Ecto neural progenitor cell (in vitro differentiated cells): ENCODE measurements at places on chromosomes 3 and 15.

GRCh38 chr3:10272977-10273376, 19.8 kb downstream of the GHRL start:
- no peak for DNase-seq

GRCh38 chr3:156290924-156291271, 170.5 kb downstream of the KCNAB1 start:
- DNase-seq, result no peak

DNA sequence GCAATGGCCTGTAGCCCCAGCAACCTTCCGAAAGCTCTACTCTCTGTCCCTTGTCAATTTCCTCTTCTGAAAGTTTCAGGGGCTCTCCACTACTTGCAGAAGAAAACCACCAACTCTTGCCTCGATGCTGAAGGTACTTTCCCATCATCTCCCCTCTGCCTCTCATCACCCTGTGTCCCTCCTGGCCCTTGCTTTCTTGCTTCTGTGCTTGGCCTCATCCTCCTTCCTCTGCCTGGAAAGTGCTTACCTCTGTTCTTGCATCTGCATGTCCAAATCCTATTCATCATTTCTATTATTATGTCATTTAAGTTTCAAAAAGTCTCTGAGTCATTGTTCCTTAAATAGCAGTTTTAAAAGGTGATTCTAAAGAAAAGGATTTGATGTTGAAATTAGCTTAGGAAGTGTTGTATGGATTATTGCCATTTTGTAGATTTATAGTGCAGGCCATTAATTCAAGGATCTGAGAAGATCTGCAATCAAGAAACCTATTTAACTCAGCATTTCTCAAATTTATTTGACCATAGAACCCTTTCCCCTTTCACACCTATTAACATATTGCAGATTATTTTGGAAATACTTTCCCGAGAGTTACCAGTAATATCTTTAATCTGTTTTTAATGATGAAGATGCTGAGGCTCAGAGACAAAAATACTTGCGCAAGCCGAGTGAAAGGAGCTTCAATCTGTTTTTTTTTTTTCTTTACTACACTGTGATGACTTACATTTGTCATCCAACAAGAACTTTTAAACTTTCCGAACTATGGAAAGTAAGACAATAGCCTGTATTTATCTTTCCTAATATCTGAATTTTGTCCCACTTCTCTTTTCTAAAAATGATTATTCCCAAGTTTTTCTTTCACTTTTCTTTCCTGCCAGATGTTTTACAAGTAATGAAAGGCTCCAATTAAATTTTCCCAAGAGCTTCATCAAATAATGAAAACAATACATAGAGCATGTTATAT, 22.3 kb upstream of the CFAP161 start:
- DNase-seq, result no peak

- DNase-seq, result no peak
Measured at GRCh38 chr3:134883697-134884385, 88.8 kb downstream of the EPHB1 start.

- no peak for DNase-seq
Measured at GRCh38 chr3:172098698-172099494, 59.5 kb downstream of the FNDC3B start.

GRCh38 chr15:58497046-58497785, 65.4 kb downstream of the LIPC start:
- DNase-seq, result no peak

GRCh38 chr15:48634893-48635292, 10.6 kb downstream of the FBN1 start:
- DNase-seq, result no peak

- DNase-seq, result no peak
Measured at GRCh38 chr3:172704001-172704400, 6.9 kb downstream of the NCEH1 start.

GRCh38 chr15:59399465-59400102, 26.9 kb upstream of the MYO1E start:
- no peak for DNase-seq

DNA sequence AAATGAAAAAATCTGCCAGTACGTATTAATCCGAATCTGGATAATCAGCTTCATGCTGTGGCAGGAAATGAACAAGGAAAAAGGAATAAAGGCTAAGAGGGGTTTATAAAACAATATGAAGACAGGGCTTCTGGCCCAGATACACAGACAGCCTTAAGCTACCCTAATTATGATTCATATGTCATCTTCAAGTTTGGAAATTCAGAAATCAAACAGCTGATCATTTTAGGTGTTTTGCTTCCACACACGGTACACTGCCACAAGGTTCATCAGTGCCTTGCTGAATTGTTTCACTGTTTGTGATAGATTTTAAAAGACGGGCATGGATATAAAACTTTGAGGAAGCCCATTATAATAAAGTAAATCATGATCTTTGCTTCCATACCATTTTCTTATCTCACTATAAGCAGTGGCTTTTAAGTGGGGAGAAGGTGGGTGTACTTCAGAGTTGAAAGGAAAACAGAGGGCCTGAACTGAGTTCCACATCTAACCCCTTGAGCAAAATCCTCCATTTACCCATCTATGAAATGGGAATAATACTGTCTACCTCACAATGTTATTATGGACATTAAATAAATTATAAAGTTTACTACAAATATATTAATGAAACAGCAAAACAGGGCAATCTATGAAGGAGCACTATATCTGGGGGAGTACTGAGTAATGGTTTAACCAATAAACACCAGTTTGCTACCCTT, 15.7 kb downstream of the GTPBP8 start:
- no peak for DNase-seq

- DNase-seq, result no peak
Measured at GRCh38 chr3:189756582-189757078, 125.4 kb downstream of the TP63 start.

DNA sequence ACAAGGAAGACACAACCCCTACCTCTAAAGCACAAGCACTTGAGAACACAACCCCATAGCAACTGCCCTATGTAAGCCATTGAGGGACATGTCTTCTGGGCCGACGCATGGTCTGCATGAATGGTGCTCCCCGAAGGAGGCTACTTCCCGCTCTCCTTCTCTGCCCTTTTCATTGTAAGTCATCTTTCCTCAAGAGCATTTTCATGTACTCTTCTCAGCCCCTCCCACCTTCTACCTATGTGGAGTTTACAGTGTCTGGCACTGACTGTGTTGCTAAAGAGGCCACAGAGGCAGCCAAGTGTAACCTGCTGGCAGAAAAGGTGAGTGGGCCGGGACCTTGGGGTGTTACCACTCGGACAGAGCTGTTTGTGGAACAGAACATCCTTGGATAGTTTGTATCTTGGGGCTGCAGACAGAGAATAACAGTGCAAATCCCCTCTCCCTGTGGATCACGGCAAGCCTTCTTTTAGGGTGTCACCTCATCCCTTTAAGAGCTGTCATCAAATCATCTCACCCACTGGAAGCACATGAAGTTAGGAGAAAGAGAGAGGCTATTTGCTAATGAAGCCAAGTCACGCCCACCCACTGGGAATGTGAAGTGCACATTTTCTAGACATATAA, 5.6 kb downstream of the AHSG start:
- DNase-seq, result no peak

DNA sequence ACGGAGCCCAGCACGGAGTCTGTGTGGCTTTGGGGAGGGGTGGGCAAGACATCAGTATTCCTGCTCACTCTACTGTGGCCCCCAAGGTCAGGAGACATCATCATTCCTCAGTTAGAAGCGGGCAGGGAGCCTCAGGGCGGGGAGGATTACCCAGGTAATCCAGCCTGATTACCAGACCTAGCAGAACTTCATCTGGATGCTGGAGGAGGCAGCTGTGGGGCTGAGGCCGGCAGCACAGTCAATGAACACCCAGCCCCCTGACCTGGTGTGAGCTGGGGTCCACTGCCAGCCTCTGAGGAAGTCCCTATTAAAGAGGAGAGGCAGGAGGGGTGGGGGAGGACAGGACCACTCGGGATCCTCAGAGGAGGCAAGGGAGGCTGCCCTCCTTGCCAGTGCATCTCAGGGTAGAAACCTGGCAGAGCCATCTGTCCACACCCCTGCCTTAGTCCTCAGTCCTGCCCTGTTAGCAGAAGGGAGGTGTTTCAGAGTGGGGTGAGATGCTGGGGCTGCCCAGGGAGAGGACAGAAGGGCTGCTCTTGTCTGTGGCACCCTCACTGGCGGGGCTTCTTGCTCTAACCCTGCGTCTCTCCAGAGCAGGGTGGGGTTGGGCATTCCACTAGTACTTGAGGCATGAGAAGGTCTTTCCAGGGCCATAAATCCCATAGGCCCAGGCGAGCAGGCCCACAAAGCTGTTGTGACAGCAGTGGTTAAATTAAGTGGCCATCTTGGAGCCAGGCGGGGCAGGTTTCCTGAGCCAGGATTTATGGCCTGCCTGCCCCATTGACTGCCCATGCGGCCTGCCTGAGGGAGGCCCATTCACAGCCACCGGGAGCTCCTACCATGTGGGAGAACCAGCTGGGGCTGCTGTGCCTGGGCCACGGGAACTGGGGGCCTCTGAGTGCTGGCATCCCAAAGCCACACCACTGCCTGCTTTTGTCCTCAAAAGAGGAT, 82.1 kb downstream of the LINGO1 start:
- no peak for DNase-seq

DNA sequence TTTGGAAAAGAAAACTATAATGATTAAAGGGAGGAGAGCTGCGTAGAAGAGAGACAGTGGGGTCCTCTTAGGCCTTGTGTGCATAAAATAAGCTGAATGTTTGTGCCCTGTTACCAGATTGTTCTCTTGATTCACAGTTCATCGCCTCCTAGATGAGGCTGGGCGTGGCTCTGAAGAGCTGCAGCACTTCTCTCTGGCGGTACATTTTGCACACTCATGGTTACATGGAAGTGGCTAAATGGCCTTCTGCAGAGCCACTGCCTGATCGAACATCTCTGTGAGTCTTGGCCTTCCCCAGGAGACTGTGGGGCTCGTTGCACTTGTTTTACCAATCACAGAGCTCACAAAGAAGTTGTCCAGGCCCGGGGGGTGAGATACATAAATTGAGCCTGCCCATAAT, 208.8 kb downstream of the GABRG3 start:
- no peak for DNase-seq

- DNase-seq, result no peak
Measured at GRCh38 chr15:68999091-68999490, 15.4 kb upstream of the NOX5 start.

DNA sequence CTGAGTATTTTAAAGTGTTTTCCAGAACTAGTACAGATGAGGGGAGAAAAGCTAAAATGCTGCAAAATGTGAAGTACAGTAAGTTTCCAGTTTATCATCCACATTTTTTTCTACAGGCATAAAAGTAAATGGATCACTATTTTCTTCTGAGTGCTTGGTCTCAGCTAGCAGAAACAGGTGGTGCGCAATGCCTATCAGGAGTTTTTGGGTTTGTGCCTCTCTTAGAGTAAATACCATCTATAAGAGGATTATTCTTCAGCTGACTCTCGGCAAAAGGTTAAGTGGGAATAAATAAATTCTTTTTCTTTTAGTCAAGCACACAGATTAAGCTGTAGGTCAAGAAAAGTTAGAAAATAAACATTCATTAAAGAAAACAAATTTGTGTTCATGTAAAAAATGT, 1027.7 kb downstream of the PLOD2 start:
- DNase-seq, result no peak

DNA sequence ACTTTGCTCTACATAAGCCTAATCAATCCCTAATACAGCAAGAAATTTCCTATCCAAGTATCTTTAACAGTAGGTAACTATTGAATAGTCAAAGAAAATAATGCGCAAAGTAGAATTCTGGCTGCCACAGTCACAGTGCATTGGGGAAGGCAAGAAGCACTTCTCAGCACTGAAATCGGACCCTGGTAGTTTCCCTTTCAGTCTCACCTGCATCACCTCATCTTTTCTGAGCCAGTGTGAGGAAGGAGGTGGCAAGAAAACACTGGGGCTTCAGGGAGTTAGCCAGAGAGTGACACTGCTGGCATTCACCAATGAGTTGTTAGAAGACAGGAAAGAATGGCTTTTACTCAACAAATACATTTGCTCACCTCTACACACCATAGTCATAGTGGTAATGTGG, 8.3 kb downstream of the TRIM42 start:
- no peak for DNase-seq

GRCh38 chr3:155412904-155413303, 119.4 kb upstream of the STRIT1 start:
- DNase-seq, result no peak

- no peak for DNase-seq
Measured at GRCh38 chr15:67021455-67021854, 43.9 kb upstream of the SMAD3 start.

DNA sequence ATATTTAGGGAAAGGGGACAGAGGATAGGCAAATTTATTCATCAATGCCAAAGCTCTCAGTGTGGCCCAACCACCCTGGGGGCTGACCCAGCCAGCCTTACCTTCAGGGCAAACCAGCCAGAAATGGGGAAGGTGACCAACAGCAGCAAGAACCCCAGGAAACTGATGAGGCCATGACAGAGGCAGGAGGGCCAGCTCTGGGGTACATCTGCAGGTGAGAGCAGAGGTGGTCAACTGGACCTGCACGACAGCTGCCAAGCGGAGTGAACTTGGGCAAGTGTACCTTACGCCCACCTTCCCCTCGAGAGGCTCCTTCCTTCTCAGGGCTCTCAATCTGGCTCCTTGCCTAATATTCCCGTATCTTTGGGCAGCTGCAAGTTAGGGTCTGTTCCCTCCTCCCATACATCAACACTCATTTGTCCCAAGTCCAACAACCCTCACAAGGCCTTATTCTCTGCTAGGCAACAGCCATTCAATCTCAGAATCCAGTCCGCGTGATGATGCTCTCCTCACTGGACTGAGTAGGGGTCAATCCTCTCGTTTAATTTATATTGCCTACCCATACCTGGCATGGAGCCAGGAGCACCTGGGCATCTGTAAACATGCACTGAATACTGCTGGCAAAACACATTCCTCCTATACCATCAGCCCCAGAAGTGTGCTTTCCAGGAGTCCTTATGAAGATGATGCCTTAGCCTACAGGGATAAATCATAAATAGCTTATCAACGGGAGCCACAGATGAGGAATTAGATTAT, 1.7 kb downstream of the STOML1 start:
- DNase-seq, result no peak

- DNase-seq, result no peak
Measured at GRCh38 chr3:113377158-113377557, 64.1 kb downstream of the CFAP44 start.

DNA sequence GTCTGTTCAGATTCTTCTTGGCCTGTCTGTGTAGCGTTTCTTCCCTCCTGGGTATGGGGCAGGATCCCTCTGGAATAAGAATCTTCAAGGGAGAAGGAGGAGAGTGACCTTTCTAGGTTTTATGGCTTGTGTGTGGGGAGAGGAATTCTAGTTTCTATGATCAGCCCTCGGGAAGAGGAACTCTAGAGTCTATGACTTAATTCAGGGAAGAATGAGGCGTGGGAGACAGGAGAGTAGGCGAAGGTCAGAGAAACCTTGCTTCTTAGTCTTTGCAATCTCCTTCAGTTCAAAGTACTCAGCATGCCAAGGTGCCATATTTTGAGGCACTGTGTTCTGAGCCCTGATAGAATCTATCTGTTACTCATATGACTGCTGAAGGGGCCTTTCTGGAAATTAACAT, 99.2 kb upstream of the C3orf80 start:
- DNase-seq, result no peak

- no peak for DNase-seq
Measured at GRCh38 chr15:88029696-88030095, 226.8 kb downstream of the NTRK3 start.

DNA sequence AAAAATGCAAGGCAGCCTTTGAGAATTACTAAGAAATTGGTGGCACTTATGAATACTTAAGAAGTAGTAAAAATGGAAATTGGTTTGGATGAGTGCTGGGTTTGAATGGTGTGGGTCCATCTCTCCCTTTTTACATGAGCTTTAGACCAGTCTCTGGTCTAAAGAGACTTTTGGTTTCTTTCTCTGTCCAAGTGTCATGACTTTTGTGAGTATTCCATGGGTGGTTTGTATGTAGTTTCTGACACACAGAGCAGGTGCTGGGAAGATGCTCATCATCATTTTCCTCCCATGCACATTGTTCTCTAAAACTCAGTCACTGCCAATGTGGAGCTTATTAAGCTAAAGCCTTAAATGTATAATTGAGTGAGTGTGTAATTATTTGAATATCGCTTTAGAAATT, 63.5 kb downstream of the KAT2B start:
- no peak for DNase-seq
